ENCODE measurements at places on chromosomes 12 and 14. TPM values are rescaled to one million over a fixed set of nuclear protein-coding genes. Genes with fewer than 3 reads are reported as not detected.

- DNase-seq = no peak
Measured at GRCh38 chr14:64468451-64468850, 3.2 kb downstream of the AKAP5 start.

GRCh38 chr12:98821232-98821631 lies 176.1 kb downstream of the APAF1 start:
- no peak for DNase-seq

Gene OASL
- total RNA-seq = 55.3 TPM

Gene WNT1
- 0.87 TPM for total RNA-seq

- no peak for DNase-seq
Measured at GRCh38 chr12:101764051-101764792, 25.0 kb upstream of the SYCP3 start.

Data from activated CD8-positive, alpha-beta memory T cell treated with anti-CD3 and anti-CD28 coated beads, Interleukin-2, amount 10 ng/mL, durations not matched to agents 7 days and 5 days (primary cell).